DMS53 (cell line): ENCODE measurements at places on chromosomes 5 and 9.
A peak's percentile ranks its signal among the peaks of the same experiment; 100 is the strongest.

GRCh38 chr9:115357821-115358220 lies 239.9 kb upstream of the TNC start:
- DNase-seq, result no peak

DNA sequence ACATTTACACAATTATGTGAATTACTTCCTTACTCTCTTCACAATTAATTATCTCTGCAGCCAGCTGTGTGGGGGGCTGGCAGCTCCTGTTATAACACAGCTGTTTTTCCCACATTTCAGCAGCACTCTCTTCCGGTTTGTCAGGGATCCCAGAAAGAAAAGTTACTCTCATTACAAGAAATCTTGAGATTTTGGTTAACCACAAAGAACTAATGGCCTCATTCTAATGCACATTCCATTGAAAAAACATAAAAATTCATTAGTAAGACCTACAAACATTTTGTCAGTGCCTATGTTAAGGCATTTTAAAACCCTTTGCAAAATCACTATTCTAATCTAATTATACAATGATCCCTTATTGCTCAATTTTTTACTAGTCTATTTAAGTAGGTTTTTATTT lies 64.1 kb downstream of the PDE4D start:
- no peak for DNase-seq

GRCh38 chr5:145407300-145408047 lies 427.7 kb downstream of the PRELID2 start:
- no peak for DNase-seq

DNA sequence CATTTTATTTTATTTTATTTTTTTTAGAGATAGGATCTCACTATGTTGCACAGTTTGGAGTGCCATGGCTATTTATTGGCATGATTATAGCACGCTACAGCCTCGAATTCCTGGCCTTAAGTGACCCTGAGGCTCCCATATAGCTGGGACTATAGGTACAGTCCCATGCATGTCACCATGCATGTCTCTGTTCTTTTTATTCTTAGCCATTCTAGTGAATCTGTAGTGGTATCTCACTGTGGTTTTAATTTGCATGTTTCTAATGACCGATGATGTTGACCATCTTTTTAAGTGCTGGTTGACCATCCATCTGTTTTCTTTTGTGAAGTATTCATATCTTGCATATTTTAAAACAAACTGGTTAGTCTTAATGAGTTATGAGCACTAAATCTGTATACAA lies 76.1 kb downstream of the SLC44A1 start:
- DNase-seq, result no peak

GRCh38 chr9:131657940-131658339 lies 81.9 kb downstream of the RAPGEF1 start:
- no peak for DNase-seq

GRCh38 chr5:107322936-107323335 lies 347.8 kb downstream of the EFNA5 start:
- no peak for DNase-seq

GRCh38 chr9:118162716-118163115 lies 458.5 kb downstream of the TLR4 start:
- no peak for DNase-seq

DNA sequence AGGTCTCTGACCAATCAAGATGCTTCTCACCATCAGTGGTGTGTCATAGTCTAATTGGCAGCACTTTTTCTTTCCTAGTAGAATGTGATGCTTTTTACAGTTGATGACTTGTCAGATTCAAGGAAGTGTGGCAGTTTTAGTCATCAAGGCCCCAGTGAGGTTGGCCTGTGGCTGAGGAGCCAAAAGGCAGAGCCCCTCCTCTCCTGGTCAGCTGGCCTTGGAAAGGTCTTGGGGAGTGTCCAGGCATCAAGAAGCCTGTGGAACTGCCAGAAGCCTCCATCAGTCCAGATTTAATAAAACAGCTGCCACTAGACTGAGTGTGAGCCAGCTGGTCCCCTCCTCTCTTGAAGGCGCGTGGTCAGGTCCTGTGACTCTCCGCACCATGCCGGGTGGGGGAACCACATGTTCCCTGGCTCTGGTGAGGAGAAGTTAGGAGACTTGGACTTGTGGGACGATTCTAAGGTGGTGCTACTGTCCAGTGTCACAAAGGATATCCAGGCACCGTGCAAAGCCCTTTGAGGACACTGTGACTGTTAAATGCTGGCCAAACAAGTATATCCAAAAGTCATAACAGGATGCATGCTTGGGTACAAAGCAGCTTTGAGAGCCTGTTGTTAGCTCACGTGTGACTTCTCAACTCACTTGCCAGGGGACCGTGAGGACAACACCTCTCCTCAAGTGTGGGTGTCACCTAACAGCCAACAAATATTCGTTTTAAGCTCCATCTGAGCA lies 6.1 kb upstream of the ANGPTL2 start:
- DNase-seq, result no peak

DNA sequence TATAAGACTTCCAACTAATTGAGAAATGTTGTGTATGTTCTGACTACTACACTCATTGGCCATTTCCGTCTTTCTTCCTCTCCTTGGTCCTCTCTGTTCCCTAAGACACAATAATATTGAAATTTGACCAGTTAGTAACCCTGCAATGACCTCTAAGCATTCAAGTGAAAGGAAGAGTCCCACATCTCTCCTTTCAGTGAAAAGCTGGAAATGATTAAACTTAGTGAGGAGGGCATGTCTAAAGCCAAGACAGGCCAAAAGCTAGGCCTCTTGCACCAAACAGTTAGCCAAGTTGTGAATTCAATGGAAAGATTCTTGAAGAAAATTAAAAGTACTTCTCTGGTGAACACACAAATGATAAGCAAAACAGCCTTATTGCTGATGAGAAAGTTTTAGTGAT lies 122.5 kb downstream of the PRR16 start:
- no peak for DNase-seq

GRCh38 chr5:33410221-33410620 lies 30.5 kb upstream of the TARS1 start:
- DNase-seq, result no peak

- no peak for DNase-seq
Observed at GRCh38 chr5:116626945-116627679, 52.5 kb upstream of the SEMA6A start.

GRCh38 chr5:135245521-135246499 lies 153.2 kb downstream of the MACROH2A1 start:
- no peak for DNase-seq

DNA sequence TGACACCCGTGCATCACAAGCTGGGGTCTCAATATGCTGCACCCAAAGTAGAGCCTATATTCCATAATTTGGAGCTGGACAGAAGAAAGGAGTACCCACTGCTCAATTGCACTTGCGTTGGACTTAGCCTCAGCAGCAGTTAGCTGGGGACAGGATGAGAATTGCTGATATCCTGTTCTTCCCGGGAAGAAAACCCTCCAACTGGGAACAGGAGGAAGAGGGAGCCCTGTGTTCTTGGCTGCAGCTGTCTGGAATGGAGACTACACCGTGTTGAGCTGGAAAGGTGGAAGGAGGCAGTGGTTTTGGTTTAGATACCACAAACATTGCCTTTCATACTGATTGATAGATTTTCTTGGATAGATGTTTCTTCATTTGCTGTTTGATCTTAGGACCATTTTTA lies 24.6 kb downstream of the CNTLN start:
- no peak for DNase-seq

- DNase-seq, result no peak
Observed at GRCh38 chr5:36199620-36200019, 42.1 kb downstream of the NADK2 start.

DNA sequence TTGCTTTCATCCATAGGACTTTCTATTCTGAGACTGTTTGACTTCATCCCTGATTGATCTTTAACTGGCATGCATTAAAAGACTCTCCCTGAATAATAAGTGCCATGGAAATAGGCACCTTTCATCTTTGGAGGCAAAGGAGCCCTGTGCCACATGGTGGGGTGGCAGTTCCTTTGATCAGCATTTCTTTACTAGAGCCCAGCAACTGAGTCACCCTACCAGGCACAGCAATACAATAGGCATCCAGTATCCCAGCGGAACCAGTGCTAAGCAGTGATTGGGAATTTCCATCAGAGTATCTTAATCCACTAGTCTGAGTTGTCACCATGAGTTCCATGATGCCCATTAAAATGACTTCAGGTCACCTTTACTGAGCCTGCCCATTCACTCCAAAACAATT lies 476.1 kb upstream of the MPDZ start:
- DNase-seq, result no peak

DNA sequence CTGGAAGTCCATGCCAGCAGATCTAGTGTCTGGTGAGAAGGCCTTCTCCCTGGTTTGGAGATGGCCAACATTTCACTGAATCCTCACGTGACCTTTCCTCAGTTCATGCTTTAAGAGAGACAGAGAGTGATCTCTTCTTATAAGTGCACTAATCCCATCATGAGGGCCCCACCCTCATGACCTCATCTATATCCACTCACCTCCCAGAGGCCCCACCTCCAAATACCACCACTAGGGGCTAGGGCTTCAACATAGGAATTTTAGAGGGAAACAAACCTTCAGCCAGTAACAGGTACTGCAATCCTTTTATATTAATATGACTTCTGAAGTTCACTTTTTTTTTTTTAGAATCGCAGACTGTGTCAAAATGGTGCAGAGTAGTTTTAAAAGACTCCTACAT lies 496.9 kb upstream of the ADAMTS16 start:
- DNase-seq, result peak; percentile 50

GRCh38 chr5:16929831-16930230 lies 6.3 kb downstream of the MYO10 start:
- DNase-seq, result no peak

- peak; percentile 29 for DNase-seq
Observed at GRCh38 chr9:131679261-131680020, 60.4 kb downstream of the RAPGEF1 start.

DNA sequence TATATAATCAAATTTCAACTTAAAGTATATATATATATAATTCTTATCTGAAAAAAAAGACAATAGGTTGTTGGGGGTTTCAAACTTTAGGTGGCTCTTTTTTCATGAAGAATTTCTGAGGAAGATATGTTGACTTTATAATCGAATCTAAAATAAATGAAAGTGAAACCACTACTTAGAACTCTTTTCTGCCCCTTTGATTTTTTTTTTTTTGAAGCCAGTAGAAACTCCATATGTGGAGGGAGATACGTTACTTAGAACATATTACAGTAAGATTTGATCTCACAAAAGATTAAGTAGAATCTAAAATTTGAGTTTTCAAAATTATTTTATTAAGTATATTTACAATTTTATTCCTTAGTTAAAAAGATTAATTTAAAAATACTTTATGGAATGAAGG lies 96.9 kb downstream of the ATG10 start:
- no peak for DNase-seq

GRCh38 chr5:175484829-175485228 lies 6.5 kb downstream of the SFXN1 start:
- no peak for DNase-seq

DNA sequence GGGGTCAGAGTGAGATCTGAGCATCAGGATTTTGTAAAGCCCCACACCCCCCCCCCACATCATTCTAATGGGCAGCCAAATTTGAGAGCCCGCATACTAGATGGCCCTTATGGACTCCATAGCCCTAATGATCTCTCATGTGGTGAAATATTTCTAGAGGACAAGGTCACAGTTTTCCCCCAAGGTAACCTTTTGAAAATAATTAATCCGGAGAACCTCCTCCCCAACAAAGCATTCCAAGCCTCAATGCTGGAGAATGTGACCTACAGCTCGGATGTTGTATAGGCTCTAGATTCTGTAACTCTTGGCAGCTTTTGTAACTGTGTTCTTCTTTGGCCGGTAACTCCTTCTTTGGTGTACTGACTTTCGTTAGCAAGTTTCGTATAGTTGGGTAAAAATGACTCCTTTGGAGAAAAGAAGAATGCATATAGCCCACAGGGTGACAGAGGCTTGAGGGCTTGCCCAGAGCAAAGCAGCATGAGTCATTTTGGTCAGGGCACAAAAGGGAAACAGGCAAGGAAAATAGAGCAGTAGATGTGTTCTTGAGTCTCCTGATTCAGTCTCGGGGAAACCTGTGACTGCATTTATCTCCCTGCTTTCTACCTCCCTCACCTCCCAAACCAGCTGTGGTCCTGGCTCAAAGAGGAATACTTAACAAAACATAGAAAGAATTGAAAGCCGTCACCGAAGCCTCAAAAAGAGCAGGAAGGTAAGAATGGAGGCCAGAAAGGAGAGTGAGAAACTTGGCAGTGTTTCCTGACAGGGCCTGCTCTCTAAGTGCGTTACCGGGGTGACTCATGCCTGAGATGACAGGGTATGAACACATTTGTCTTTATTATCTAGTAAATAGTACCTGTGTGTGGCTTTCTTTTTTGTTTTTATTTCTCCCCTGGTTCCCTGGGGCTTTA lies 6.6 kb upstream of the XPA start:
- peak; percentile 66 for DNase-seq

DNA sequence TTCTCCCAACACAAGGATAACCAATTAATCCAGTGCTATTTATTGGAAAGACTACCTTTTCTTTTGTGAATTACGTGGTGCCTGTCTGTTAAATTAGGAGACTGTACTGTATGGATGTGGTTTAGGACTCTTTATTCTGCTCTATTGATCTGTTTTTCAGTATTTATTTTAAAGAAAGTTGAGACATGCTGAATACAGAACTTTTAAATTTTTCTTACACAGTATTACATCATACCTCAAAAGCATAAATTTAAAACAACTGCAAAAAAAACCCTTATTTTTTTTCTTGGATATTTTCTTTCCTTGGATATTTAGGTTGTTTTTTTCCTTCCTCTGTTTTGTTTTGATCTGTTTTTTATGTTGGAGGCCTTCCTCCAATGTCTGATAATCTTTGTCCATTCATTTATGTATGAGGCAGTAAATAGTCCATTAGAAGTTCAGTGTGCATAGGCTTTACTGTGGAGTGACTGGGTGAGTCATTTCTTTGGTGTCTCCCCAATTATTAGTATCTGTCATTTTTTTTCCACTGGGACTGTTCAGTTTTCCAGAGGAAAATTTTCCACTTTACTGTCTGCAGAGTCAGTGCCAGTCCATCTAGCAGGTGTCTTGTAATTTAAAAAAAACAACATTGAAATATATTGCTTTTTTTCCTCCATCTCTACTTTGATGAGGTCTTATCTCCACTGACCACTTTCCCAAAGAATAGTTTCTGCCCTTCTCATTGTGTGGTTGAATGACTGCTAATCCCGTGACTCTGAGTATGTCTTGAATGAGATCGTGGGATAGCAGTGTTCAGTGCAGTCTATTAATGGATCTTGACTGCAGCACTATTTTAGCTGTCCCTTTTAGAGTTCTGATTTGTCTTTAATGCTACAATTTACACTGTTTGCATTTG lies 15.2 kb downstream of the CYSTM1 start:
- DNase-seq, result no peak

DNA sequence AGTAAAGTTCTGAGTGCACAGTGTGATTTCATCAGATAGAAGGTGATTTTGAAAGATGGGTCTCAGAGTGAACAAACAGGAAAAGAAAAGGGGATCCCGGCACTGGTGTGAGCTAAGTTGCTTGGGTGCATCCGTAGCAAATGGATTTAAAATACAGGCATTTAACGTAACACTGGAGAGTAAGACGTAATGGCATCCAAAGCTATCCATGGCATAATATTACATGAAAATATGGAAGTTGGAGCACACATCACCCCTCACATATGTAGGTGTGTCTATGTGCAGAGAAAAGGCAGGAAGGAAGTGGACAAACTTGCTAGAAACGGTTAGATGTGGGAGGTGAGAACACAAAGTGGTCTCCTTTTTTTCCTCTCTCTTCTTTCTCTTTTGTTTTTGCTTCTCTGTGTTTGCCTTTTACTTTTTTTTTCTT lies 38.2 kb upstream of the SEMA4D start:
- DNase-seq, result no peak
